ENCODE measurements at places on chromosomes 2 and 18.

- no peak for DNase-seq
These were observed 127.4 kb upstream of the SLC8A1 start for GRCh38 chr2:40579247-40579646.

GRCh38 chr18:23738151-23738550 lies 48.9 kb downstream of the LAMA3 start:
- DNase-seq = no peak

GRCh38 chr18:5529471-5529870 lies 14.3 kb downstream of the EPB41L3 start:
- no peak for DNase-seq

DNA sequence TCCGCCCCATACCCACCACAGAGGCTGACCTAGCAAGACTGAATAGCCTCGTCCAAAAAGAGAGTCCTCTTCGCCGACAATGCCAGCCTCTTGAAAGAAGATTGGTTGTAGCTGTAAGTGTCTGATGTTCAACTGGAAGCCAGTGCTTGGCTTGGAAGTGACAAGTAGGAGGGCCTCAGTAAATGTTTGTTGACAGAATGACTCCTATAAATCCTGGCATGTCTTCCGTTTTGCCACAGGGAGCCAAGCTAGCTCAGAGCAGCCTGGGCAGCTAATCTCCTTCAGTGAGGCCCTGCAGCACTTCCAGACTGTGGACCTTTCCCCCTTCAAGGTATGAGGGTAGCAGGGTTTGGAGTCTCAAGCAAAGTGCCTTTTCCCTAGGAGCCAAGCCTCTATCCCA lies 14.9 kb downstream of the ELMOD3 start:
- no peak for DNase-seq

DNA sequence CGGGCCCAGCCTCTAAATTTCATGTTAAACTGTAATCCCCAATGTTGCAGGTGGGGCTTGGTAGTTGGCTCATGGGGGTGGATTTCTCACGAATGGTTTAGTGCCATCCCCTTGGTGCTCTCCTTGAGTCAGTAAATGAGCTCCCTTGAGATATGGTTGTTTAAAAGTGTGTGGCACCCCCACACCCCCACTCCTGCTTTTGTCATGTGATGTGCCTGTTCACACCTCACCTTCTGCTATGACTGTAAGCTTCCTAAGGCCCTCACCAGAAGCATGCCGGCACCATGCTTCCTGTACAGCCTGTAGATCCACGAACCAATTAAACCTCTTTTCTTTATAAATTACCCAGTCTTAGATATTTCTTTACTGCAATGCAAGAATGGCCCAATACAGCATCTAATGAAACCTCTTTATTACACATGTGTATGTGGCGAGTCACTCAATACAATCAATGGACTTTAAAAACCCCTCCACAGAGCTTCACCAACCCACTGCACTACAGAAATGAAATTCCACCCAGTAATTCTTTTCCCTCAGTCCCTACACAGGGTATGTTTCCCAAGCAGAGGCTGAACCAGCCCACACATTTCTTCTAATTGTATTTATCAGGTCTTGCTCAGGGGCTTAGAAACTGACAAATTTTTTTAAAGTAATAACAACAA lies 47.3 kb downstream of the WDFY1 start:
- no peak for DNase-seq
